ENCODE measurements at places on chromosomes 1 and 21. TPM values are rescaled to one million over a fixed set of nuclear protein-coding genes. Genes with fewer than 3 reads are reported as not detected.

- DNase-seq = no peak
Measured at GRCh38 chr21:41639766-41640165, 127.1 kb downstream of the RIPK4 start.

GRCh38 chr1:154502744-154503115 lies 518 bp upstream of the SHE start:
- no peak for DNase-seq

GRCh38 chr1:92679980-92680379 lies 104.9 kb downstream of the EVI5 start:
- no peak for DNase-seq

GRCh38 chr1:97265630-97266029 lies 544.0 kb downstream of the PTBP2 start:
- DNase-seq = no peak

The NR1I3 gene
- total RNA-seq = not detected

The ATP1A4 gene
- not detected for total RNA-seq

DNA sequence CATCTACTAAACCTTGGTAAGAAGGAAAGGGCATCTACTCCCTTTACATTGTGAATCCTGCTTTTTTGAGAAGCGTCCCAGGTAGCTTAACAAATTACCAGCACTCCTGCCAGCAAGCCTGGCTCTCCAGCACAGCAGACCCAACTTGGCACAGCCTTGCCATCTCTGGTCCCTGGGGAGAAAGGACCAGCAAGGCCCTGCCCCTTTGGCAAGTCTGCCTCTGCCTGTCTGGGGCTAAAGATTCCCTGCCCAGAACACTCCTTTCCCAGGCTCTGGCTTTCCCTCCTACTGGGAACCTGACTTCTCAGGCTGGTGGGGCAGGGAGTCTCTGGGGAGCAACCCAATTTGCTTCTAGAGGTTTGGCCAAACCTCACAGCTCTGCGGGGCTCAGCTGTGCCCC lies 68.5 kb downstream of the ATP2B4 start:
- DNase-seq = no peak
